Hypothalamus (tissue), 51 donors: ENCODE measurements at places on chromosomes 7 and 10.

DNA sequence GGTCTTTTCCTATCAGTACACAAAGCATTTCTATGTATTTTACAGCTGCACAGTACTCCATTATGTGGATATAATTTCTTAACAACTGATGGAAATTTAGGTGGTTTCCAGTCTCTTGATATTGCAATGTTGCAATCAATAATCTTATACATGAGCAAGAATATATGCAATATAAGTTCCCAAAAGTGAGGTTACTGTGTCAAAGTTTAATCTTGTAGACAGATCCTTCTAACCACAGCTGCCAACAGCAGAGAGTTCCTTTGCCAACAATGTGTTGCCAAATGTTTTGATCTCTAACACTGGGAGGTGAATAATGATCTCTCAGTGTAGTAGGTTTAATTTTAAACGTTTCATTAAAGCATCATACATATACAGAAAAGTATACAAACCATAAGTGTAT, 54.5 kb downstream of the CUL2 start:
- DNase-seq: no peak

GRCh38 chr7:105191331-105191730, 177.3 kb downstream of the KMT2E start:
- DNase-seq: no peak

DNA sequence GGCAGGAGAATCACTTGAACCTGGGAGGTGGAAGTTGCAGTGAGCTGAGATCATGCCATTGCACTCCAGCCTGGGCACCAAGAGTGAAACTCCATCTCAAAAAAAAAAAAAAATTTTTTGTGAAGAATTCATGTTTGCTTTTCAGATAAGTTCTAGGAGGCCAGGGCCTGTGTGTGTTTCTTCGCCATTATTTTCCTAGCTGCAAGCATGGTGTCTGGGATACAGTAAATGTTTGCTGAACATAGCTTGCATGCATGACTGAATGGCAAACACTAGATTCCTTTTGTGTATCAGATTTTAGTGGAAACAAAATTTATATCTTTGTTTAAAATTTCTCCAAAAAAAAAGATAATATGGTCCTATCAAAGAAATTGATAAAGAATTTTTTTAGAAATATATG, 9.7 kb upstream of the MACC1 start:
- no peak for DNase-seq

DNA sequence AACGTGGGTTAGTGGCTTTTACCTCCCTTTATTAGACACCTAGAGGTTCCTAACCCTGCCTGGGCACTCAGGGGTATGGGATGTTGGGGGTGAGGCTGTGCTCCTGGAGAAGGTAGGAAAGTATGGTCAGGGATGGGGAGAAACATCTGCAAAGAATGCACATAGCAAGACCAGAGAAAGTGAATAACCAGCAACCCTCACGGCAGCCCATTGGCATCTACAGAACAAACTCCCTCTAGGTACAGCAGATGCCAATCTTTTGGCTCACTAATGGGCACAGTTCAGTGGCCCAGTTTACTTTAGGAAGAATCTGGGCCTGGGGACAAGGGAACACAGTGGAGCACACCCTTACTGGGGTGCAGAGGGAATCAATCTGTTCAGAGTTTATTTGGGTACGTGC, 143.9 kb downstream of the JAZF1 start:
- no peak for DNase-seq
